ENCODE measurements at places on chromosomes 13 and 19.
A peak's percentile ranks its signal among the peaks of the same experiment; 100 is the strongest.

DNA sequence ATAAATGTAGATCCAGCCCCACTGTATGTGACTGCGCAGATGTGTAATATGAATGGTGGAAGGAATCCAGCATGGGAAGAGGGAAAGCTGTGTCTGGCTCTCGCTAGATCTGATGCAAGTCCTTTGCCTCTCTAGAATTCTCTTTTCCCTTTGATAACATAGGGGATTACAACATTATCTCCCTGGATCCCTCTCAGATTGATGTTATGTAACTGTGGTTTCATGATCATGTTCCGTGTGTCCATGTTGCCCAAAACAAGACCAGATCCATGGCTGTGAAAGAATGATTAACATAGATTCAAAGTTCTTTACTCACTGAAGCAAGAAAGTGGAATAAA is 184.0 kb upstream of the UBL3 start:
- DNase-seq = no peak

DNA sequence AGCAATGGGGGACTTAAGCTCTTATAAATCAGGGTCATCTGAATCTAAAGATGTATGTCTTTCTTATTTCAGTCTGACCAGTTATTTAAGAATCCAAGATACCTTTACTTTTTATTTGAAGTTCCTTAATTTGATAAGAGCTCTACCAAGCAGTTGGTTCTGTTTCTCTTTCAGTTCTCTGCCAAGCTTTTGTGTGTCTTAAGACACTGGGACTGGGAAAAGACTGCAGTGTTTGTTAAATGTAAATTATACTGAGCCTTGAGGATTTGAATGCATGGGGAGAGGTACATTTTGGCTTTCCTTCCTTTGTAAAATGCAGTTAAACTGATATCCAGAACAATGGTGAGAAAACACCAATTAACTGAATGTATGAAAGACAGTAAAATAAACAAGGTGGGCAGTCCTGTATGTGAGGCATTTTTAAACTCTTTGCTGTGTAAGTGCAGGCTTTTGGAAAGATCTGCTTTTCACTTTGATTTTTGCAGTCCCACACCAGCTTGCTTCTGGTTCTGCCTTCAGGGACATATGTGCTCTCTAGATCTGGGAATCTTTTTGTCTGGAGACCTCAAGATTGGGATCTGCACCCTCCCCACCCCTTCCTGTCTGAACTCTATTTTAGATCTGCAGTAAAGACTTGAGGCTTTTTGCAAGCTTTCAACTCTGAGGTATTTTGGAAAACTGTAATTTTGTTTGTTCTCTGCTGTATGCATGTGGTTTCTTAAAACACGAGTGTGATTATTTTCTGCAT is 77.6 kb downstream of the LRCH1 start:
- DNase-seq = no peak

DNA sequence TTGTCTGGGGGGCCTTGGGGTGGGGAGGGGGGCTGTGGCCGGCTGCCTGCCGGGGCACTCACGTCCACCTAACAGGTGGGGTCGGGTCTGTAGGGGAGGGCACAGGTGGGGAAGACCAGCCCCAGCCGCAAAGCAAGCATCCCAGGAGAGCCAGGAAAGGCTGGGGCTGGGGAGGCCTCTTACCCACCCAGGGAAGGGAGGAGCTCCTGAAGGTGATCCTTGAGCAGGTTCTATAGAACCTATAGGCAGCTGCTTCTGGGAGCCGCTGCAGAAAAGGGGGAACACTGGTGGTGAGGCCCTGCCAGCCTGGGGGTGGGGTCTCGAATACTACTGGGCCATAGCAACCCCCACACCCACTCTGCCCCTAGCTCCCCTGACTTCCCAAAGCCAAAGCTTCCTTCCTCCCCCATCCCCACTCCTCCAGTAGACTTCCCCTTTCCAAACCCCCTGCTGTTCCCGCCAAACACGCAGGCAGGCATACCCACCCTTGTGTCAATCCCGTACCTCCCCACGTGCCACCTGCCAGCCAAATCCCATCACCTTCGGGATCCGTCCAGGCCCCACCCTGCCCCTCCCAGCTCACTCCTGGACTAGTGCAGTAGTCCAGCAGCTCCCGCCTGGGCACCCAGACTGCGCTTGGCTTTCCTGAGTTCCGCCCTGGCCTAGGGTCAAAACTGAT is 5.6 kb downstream of the KLF16 start:
- DNase-seq = no peak

GRCh38 chr13:95354156-95354555 is 52.9 kb upstream of the ABCC4 start:
- no peak for DNase-seq

GRCh38 chr19:32812036-32812435 is 57.5 kb downstream of the SLC7A9 start:
- no peak for DNase-seq

DNA sequence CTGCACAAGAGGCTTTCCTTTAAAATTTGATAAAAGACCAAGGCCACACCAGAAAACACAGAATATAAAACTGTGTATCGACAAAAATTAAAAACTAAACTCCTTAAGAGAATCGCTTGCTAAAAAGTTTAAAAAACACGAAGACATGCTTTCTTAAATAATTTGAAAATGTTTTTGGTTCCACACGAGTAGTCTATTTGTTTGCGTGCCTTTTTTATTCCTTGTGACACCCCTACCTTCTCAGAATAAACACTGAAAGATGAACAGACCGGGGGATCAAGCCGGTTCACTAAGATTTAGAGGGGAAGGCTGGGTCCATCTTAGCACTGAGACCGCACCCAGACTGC is 256.4 kb upstream of the STARD13 start:
- no peak for DNase-seq

- no peak for DNase-seq
Observed at GRCh38 chr13:69389899-69390298, 717.7 kb upstream of the ATXN8OS start.

DNA sequence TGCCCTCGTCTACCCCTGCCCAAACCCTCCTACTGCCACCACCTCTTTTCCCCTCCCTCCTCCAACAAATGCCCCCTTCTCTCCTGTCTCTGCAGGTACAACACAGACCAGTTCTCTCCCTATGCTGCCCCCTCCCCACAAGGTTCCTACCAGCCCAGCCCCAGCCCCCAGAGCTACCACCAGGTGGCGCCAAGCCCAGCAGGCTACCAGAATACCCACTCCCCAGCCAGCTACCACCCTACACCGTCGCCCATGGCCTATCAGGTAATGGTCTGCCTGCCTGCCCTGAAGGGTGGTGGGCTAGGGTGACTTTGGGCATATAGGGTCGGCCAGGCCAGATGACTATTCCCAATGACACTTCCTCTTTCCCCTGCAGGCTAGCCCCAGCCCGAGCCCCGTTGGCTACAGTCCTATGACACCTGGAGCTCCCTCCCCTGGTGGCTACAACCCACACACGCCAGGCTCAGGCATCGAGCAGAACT is 6.5 kb upstream of the TIMM50 start:
- DNase-seq = peak; percentile 23

DNA sequence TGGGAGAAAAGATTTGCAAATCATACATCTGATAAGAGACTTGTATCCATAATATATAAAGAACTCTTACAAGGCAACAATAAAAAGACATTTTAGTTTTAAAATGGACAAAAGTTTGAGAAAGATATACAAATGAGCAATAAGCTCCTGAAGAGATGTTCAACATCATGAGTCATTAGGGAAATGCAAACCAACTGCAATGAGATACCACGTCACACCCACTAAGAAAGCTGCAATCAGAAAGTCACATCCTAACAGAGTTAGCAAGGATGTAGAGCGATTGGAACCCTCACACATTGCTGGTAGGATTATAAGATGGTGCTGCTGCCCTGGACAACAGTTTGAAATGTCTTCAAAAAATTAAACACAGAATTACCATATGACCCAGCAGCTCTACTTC is 50.3 kb downstream of the GSX1 start:
- no peak for DNase-seq

GRCh38 chr13:71540098-71540497 is 326.9 kb downstream of the DACH1 start:
- DNase-seq = peak; percentile 5

GRCh38 chr13:20411638-20412342 is 113.9 kb downstream of the CRYL1 start:
- no peak for DNase-seq

DNA sequence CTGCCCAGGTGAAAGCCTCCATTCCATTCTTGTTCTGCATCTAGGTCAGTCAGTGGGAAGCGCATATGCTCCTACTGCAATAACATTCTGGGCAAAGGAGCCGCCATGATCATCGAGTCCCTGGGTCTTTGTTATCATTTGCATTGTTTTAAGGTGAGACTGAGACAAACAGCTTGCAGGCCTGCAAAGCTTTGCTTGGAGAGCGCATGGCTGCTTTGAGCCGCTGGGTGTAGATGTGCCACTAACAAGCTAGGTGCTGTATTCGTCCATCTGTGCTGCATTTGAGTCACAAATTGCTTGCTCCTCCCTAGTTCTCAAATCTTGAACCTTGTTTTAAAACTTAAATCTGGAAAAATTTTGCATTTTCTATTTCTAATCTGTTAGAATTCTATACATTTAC is 219.1 kb downstream of the LMO7 start:
- DNase-seq = no peak
